ENCODE measurements at places on chromosomes 11 and 22. TPM values are rescaled to one million over a fixed set of nuclear protein-coding genes. Genes with fewer than 3 reads are reported as not detected.

The CRACR2B gene
- 2.3 TPM for total RNA-seq

GRCh38 chr11:37695283-37695682 is 1097.2 kb upstream of the RAG2 start:
- H3K4me1 ChIP-seq, result no peaks in the 10 kb centered on the region
- no peak overlapping the region for H3K4me3 ChIP-seq
- no peaks in the 10 kb centered on the region for H3K27me3 ChIP-seq
- no peaks in the 10 kb centered on the region for H3K36me3 ChIP-seq
- H3K27ac ChIP-seq, result no peak overlapping the region

The UQCC3 gene
- 6.0 TPM for total RNA-seq

GRCh38 chr22:46542011-46542985 is 4.9 kb upstream of the CELSR1 start:
- H3K4me3 ChIP-seq, result no peak overlapping the region
- peaks cover 33% of the 10 kb centered on the region for H3K27me3 ChIP-seq
- no peaks in the 10 kb centered on the region for H3K36me3 ChIP-seq
- peak; percentile 81 for DNase-seq

DNA sequence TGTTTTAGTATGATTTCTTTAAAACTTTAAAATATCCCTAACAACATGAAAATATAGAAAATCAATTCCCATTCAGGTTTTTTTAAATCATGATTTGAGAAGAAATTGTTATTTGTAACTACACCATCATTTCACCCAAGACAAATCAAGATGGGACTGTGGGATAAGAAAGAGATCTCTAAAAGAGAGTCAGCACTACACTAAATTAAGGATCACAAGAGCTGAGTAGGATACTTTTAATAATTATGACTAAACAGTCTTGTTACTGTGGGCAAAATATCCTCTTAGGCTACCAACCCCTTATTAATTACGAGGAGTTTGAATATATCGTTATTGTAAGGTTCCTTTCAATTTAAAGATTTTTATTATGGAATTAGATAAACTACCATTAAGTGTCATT is 3.0 kb downstream of the GAS2 start:
- H3K4me3 ChIP-seq, result no peak overlapping the region
- DNase-seq, result no peak

The C22orf15 gene
- total RNA-seq, result 0.31 TPM

DNA sequence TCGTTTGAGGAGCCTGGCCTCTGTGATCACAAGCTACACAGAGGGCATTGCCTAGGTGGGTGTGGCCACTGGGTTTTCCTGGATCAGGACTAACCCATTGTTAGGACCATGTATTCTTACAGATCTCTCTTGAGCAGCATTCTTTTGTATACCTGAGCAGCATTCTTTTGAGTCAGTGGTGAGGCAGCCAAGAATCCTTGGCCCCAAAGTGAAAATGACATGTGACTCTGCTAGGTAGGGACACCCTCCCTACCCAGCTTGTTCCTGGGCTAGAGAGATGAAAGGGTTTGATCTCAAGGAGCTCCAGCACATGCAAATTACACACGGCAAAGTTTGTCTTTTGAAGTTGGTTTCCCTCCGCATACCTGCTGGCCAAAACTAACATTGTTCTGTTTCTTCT is 55.0 kb upstream of the HORMAD2 start:
- no peak overlapping the region for H3K4me3 ChIP-seq
- H3K4me1 ChIP-seq, result peaks cover 10% of the 10 kb centered on the region
- H3K27me3 ChIP-seq, result no peaks in the 10 kb centered on the region
- H3K36me3 ChIP-seq, result peaks cover 31% of the 10 kb centered on the region
- DNase-seq, result no peak

GRCh38 chr11:70490208-70490607 is 91.9 kb downstream of the CTTN start:
- peak; percentile 15 for DNase-seq
- no peak overlapping the region for H3K4me3 ChIP-seq
- H3K27ac ChIP-seq, result no peak overlapping the region

The SCGB1D1 gene
- total RNA-seq, result not detected

DNA sequence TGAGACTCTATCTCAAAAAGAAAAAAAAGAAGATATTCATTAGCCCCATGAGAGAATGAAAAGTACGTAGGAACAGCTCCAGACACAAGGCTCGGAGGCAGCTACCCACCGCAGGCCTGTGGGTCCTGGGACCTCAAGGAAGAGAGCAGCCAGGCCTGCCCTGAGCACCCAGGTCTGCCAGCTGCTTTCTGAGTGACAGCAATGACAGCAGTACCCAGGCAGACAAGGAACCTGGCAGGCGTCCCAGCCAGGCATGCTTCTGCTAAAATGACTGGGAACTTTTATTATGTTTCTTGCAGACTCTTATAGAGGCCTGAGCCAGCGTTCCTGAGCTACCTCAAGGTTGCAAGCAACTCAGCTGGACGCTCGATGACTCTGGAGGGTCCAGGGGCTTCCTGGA is 31.6 kb downstream of the CPT1A start:
- no peak overlapping the region for H3K4me3 ChIP-seq
- H3K27ac ChIP-seq, result no peak overlapping the region
- H3K27me3 ChIP-seq, result no peaks in the 10 kb centered on the region
- peaks cover 5% of the 10 kb centered on the region for H3K36me3 ChIP-seq
- no peaks in the 10 kb centered on the region for H3K4me1 ChIP-seq

- DNase-seq, result no peak
- H3K4me1 ChIP-seq, result no peaks in the 10 kb centered on the region
- no peaks in the 10 kb centered on the region for H3K36me3 ChIP-seq
- H3K27ac ChIP-seq, result no peak overlapping the region
- no peaks in the 10 kb centered on the region for H3K27me3 ChIP-seq
- H3K4me3 ChIP-seq, result no peak overlapping the region
These were observed 173.2 kb downstream of the KIF18A start for GRCh38 chr11:27934830-27935145.

DNA sequence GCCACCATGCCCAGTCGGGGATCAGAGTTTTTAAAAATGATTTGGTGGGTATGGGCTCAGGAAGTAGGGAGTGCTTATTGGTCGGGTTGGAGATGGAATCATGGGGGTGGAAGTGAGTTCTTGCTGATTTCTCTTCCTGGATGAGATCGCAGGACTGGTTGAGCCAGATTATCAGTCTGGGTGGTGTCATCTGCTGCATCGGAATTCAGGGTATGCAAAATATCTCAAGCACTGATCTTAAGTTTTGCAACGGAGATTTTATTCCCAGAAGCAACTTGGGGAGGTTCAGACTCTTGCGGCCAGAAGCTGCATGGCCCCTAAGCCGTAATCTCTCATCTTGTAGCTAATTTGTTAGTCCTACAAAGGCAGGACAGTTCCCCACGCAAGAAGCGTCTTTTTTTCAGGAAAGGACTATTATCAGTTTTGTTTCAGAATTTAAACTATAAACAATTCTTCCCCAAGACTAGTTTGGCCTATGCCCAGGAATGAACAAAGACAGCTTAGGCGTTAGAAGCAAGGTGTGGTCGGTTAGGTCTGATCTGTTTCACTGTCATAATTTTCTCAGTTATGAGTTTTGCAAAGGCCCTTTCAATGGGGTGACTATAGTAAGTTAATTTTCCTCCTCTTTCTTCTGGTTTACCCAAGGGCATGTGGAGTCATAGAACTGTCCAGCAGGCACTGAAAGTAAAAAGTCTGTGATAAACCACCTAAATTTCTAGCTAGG is 1.4 kb upstream of the PIWIL3 start:
- H3K4me1 ChIP-seq, result no peaks in the 10 kb centered on the region
- H3K27ac ChIP-seq, result no peak overlapping the region
- H3K27me3 ChIP-seq, result peaks cover 9% of the 10 kb centered on the region
- no peaks in the 10 kb centered on the region for H3K36me3 ChIP-seq

GRCh38 chr11:64341851-64342791 is 2.1 kb downstream of the CCDC88B start:
- peaks cover 31% of the 10 kb centered on the region for H3K36me3 ChIP-seq
- H3K27ac ChIP-seq, result no peak overlapping the region
- peak overlapping the region; percentile 37 for H3K4me3 ChIP-seq
- H3K27me3 ChIP-seq, result no peaks in the 10 kb centered on the region
- DNase-seq, result peak; percentile 96

DNA sequence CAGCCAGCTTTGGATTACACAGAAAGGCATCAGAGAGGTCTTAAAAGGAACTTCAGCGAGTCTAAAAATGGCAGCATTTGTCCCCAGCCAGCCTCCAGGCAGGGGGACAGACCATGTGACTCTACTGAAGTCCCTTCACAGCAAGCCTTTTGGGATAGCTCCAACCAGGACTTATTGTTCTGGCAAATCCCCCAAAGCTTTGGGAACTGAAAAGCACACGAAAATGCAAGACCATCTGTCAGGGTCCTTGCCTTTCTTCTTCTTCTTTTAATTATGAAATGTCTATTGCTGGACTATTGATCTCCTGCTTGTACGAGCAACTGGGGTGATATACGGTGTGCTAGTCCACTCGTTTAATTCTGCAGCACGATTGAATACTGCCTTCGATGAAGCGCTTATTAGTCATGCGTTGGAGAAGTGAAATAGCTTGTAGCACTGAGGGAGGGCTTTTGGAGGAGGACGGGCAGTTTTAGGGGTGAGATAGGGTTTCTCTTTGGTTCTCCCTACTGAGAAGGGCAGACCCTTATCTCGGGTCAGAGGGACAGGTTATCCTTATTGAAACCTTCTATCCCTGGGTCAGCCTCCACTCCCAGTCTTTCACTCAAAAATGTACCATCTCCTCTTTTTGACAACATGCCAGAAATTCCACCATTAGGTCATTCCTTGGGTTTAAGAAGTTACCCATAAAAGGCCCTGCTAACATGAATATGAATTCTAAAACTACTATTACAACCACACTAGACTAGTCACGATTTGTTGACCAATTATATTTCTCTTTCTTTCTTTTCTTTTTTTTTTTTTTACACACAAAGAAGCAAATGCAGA is 416.4 kb downstream of the MIAT start:
- H3K4me3 ChIP-seq, result no peak overlapping the region
- DNase-seq, result no peak
- peaks cover 6% of the 10 kb centered on the region for H3K27me3 ChIP-seq
- H3K4me1 ChIP-seq, result no peaks in the 10 kb centered on the region
- H3K36me3 ChIP-seq, result no peaks in the 10 kb centered on the region

- H3K36me3 ChIP-seq, result peaks cover 5% of the 10 kb centered on the region
- H3K27me3 ChIP-seq, result no peaks in the 10 kb centered on the region
- no peak overlapping the region for H3K4me3 ChIP-seq
- no peak overlapping the region for H3K27ac ChIP-seq
- peaks cover 35% of the 10 kb centered on the region for H3K4me1 ChIP-seq
- DNase-seq, result peak; percentile 83
These were observed 39.6 kb downstream of the NUMA1 start for GRCh38 chr11:72040491-72041363.

DNA sequence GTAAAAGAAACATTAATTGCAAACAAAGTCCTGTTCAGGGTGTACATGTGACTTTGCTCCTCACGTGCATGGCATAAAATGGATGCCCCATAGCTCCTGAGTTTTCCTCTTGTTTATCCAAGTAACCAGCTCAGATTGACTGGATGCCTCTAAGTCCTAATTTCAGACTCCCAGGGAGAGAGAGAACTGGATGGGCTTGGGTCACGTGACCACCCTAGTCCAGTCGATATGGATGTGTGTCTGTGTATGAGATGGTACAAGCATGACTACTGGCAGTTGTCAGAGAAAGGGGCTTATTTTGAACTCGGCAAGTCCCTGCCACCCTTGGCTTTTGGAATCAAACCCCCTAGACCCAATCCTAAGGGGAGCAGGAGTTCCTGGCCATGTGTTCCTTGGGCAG is 35.4 kb upstream of the PLET1 start:
- no peak overlapping the region for H3K27ac ChIP-seq
- H3K27me3 ChIP-seq, result no peaks in the 10 kb centered on the region
- no peak for DNase-seq
- no peak overlapping the region for H3K4me3 ChIP-seq
- H3K36me3 ChIP-seq, result peaks cover 3% of the 10 kb centered on the region
- H3K4me1 ChIP-seq, result peaks cover 33% of the 10 kb centered on the region

GRCh38 chr11:10019906-10020682 is 273.9 kb downstream of the SBF2 start:
- peaks cover 7% of the 10 kb centered on the region for H3K36me3 ChIP-seq
- no peak for DNase-seq
- H3K27me3 ChIP-seq, result no peaks in the 10 kb centered on the region
- H3K4me3 ChIP-seq, result no peak overlapping the region

The OR52E8 gene
- not detected for total RNA-seq

GRCh38 chr22:48188231-48188721 is 1425.8 kb downstream of the TBC1D22A start:
- peaks cover 5% of the 10 kb centered on the region for H3K27me3 ChIP-seq
- DNase-seq, result no peak
- no peak overlapping the region for H3K27ac ChIP-seq

DNA sequence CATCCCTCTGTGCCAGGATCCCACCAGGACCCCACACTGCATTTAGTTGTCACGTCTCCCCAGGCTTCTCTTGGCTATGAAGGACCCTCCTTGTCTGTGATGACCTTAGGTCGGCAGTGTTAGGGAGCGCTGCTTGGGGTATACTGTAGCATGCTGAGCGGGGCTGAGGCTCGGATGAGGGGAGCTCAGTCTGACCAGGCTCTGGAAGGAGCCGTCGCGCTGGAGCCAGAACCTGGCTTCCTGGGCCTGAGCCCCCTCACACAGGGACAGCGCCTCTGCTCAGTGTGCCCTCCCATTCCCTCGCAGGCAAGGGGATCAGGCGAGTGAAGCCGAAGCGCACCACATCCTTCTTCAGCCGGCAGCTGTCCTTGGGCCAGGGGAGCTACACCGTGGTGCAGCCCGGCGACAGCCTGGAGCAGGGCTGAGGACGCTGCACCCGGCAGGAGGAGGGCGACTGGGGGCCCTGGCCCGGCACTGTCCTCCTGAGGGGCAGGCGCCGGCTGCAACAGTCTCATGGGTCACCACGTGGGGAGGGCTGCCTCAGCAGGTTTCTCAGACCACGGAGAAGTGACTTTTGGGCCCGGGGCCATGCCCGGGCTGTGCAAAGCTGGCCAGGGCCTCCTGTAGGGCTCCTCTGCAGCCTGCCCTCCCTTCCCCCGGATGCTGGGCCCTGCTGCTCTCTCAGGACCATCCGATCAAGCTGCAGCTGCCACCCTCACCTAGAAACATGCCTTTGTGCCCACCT is 11.5 kb upstream of the NEAT1 start:
- no peak overlapping the region for H3K27ac ChIP-seq
- DNase-seq, result no peak
- no peak overlapping the region for H3K4me3 ChIP-seq
- peaks cover 6% of the 10 kb centered on the region for H3K4me1 ChIP-seq
- no peaks in the 10 kb centered on the region for H3K27me3 ChIP-seq
- peaks cover 12% of the 10 kb centered on the region for H3K36me3 ChIP-seq

The NRXN2 gene
- 0.41 TPM for total RNA-seq

DNA sequence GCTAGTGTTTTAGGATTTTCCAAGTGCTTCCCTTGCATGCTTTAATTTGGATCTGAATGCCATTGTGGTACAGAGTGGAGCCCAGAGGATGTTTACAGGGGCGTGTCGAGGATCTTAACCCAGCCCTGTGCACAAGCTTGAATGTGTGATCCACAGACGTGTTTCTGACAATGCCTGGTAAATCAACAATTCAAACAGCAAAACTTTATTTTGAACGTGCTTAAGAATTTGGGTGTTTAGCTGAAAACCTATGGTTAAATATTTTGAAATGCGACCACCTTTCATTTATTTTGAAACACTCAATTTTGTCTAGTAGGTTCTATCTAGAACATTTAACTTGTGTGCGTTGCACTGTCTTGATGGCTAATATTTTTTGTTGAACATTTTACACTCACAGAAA is 1.8 kb downstream of the TUBA8 start:
- peaks cover 30% of the 10 kb centered on the region for H3K4me1 ChIP-seq
- peaks cover 5% of the 10 kb centered on the region for H3K36me3 ChIP-seq
- peaks cover 19% of the 10 kb centered on the region for H3K27me3 ChIP-seq
- no peak for DNase-seq
- no peak overlapping the region for H3K27ac ChIP-seq

The CCDC73 gene
- not detected for total RNA-seq

- no peak for DNase-seq
- no peak overlapping the region for H3K4me3 ChIP-seq
- no peaks in the 10 kb centered on the region for H3K36me3 ChIP-seq
- H3K4me1 ChIP-seq, result peaks cover 13% of the 10 kb centered on the region
- no peaks in the 10 kb centered on the region for H3K27me3 ChIP-seq
These were observed 40.7 kb downstream of the CSTPP1 start for GRCh38 chr11:46977038-46977813.

All from activated CD4-positive, alpha-beta memory T cell treated with anti-CD3 and anti-CD28 coated beads for 36 hours (primary cell).